ENCODE measurements at places on chromosomes 13 and 19. TPM values are rescaled to one million over a fixed set of nuclear protein-coding genes. Genes with fewer than 3 reads are reported as not detected.

DNA sequence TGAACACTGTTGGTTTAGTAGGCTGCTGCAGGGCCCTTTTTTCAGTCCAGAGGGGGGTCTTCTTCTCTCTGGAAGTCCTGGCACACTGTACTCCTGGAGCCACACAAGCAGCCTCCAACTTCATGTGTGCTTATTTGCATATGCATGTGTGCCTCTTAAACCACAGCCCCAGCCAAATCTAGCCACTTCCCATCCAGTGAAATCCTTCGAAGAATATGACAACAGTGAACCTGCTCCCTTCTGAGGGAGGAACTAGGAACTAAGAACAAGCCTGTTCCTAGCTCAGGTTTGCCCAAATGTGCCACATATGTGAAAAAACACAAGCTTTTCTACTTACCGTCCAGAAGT is 348.5 kb downstream of the FOXO1 start:
- H3K27me3 ChIP-seq, result no peaks in the 10 kb centered on the region
- H3K4me1 ChIP-seq, result no peaks in the 10 kb centered on the region
- H3K4me3 ChIP-seq, result no peak overlapping the region
- no peak overlapping the region for H3K27ac ChIP-seq
- no peak for DNase-seq
- H3K36me3 ChIP-seq, result no peaks in the 10 kb centered on the region

DNA sequence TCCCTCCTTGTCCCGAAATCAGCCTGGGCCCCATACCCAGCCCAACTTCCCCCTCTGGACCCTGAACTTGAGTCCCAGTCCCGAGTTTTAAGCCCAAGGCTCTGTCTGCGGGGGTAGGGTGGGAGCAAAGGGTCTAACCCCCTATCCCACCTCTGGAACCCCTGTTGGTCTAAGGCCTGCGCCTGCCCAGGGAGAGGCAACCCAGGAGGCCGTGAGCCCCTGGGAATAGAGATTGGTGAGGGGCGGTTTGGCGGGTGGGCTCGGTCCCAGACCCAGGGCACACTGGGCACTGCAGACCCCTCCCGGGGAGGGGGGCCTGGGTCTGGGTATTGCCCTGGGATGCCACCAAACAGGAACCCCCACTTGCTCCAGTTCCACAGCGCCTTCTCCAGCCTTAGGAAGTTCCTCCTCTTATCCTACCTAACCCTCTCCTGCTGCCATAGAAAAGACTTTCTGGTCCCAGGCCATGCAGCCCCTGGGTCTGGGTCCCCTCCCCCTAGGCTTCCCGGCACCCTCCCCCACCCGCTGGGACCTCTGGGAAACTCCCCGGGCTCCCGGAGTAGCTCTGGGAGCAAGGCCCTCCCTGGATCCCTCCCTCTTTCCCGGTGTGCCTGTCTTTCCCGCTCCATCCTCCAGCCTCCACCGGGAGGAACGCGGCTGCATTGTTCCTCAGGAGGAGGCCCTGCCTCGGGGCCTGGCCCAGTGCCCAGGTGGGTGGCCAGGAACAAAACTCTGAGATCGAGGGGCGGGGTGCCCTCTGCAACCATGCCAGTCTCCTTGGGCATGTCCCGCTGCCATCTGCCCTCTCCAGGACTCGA is 33.6 kb upstream of the NANOS3 start:
- peaks cover 41% of the 10 kb centered on the region for H3K36me3 ChIP-seq
- peak; percentile 77 for DNase-seq
- peaks cover 71% of the 10 kb centered on the region for H3K4me1 ChIP-seq

- H3K4me3 ChIP-seq, result no peak overlapping the region
- DNase-seq, result peak; percentile 37
- no peaks in the 10 kb centered on the region for H3K27me3 ChIP-seq
- no peak overlapping the region for H3K27ac ChIP-seq
- H3K4me1 ChIP-seq, result no peaks in the 10 kb centered on the region
These were observed 1707.6 kb upstream of the SLC10A2 start for GRCh38 chr13:104773775-104774174.

DNA sequence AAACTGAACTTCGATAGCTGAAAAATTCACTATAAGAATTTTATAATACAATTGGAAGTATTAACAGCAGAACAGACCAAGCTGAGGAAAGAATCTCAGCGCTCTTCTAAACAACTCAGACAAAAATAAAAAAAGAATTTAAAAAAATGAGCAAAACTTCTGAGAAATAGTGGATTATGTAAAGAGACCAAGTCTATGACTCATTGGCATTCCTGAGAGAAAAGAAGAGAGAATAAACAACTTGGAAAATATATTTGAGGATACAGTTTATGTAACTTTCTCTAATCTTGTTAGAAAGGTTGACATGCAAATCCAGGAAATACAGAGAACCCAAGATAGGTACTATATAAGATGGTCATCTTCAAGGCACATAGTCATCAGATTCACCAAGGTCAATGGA is 25.4 kb downstream of the SLC25A15 start:
- no peaks in the 10 kb centered on the region for H3K4me1 ChIP-seq
- DNase-seq, result peak; percentile 9
- no peak overlapping the region for H3K4me3 ChIP-seq
- no peaks in the 10 kb centered on the region for H3K27me3 ChIP-seq

Gene KLC3
- total RNA-seq, result 0.37 TPM

GRCh38 chr19:43743059-43743458 is 11.7 kb downstream of the SMG9 start:
- H3K36me3 ChIP-seq, result peaks cover 91% of the 10 kb centered on the region
- no peak overlapping the region for H3K4me3 ChIP-seq
- no peak for DNase-seq
- no peak overlapping the region for H3K27ac ChIP-seq
- no peaks in the 10 kb centered on the region for H3K4me1 ChIP-seq

Data from SJSA1 (cell line).